NCI-H2029 (cell line): ENCODE measurements at places on chromosomes 2 and 18.
A peak's percentile ranks its signal among the peaks of the same experiment; 100 is the strongest.

- no peak for DNase-seq
These were observed 81.3 kb upstream of the TMEM178A start for GRCh38 chr2:39584283-39584965.

DNA sequence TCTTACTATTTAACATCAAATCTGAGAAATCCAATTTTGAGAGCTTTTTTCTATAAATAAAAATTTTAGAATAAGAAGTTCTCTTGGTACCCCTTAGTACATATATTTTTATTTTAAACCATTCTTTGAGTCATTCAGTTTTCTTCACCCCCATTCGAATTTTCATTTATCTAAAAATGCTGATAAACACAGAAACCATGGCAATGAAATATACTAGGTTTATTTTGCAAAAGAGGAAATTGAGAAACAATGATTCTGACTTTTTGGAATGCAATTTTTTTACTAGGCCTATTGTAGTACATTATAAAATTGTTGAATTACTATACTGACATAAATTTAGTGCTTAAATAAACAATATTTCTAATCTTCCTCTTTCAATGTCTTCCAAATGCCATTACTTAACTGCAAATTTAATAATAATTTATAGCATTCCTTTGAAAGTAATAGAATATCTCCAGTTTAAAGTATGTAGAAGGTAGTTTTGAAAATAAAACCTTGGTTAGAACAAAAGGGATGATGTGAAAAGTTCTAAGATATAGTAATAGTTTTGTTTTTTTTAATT lies 46.3 kb downstream of the TANK start:
- DNase-seq, result no peak

DNA sequence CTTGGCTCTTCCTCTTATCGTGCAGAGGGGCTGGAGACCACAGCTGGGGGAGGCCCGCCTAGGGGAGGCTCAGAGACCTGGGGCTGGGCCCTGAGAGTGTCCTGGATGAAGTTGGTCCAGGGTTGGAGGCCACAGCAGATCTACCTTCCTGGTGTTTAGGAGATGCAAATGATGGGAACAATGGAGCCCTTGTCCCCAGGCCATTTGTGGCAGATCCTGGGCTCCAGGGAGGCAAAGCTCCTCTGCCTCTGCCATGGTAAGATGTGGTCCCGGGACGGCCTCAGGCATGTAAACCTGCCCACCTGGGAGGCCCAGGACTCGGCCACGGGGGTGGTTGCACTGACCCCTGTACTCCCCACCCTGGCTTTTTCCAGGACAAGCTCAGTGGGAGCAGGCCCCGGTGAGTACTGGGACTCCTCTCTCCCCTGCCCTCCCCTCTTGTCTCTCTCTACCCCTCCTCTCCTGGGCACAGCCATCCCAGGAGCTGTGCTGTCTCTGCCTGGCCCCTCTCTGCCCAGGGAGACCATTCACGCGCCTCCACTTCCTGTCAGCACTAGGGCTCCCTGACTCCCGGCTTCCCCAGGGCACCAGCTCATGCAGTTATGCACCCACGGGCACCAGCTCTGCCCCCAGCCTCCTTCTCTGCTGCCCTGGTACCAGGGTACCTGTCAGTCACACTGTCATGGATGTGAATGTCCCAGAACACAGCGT lies 10.9 kb downstream of the SH2D6 start:
- no peak for DNase-seq

DNA sequence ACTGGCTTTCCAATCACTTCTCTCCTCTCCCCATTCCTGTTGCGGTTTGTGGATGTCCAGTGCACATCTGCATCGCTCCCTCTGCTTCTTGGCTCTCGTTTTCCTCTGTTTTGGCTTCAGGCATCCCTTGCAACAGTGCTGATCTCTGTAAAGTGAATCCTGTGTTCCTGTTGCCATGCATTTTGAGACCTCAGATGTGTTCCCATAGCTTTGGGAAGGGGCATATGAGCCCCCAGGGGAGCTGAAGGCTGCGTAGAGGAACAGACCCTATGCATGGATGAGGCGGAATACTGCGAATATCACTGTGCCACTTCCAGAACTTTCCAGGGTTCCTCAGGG lies 168.4 kb upstream of the HAAO start:
- no peak for DNase-seq

DNA sequence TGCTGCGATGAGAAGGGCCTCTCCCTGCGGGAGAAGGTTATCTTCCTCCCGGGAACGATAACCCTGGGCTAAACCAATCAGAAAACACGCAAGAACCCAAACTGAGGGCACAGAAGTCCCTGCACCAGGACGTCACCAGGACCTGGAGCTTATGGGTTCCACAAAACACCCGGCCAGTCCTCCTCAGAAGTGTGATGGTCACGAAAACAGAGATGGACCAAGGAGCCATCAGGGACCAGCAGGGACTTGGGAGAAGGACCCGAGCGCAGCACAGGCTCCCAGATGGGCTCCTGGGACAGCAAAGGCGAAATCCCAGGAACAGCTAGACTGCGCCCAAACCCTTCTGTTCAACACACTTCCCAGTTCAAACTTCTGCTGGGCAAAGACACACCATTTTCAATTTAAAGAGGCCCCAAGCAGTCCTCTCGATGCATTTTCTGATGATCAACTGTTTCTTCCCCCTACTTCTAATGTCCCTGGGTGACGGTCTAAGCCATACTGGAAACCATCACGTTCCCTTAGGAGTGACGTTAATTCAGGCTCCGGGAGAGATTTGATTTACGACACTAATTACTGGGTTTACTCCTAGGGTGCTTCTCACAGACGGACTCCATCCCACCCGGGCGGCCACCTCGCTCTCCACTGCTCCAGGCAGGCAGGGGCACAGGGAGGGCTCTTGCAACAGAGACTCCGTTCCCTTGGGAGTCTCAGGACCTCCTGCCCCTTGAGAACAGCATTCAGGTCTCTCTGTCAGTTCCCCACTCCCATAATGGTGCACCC lies 29.2 kb downstream of the ZNF516 start:
- no peak for DNase-seq

DNA sequence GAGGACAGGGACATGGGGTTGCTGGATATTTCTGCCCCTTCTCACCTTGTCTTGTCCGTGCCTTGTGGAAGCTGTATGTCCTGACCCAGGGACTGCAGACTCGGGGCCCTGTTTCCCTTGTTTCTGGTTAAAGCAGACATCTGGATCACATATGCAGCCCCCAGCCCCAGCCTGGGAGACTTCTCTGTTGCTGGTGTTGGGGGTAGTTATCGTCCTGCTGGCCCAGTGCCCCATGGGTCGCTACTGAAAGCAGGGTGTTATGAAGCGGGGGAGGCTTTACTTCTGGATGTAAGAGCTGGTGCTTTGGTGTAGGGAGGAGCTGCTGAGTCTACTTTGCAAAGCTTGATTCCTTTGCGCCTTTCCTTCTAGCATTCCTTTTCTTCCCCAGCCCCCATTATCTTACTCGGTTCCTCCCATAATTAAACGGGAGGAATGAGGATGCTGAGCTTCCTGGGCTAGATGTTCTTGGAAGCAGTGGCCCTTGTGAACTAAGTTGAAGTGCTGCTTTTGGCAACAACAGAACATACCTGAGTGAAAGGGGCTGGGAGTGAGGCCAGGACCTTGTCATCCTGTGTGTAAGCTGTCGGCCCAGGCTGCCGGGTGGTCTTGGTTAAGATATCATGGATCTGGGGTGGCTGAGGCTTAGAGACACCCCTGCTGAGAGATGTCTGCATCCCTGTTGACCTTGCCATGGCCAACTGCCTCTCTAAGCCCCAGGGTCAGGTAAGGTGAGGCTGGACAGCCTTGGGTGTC lies 3.4 kb downstream of the TET3 start:
- DNase-seq, result no peak

- DNase-seq, result no peak
These were observed 397.7 kb downstream of the TRIB2 start for GRCh38 chr2:13114391-13114790.

GRCh38 chr18:48948112-48949049 lies 2.4 kb downstream of the SMAD7 start:
- peak; percentile 39 for DNase-seq

- no peak for DNase-seq
These were observed 190.0 kb upstream of the SESTD1 start for GRCh38 chr2:179454443-179455171.

GRCh38 chr2:10650761-10651160 lies 39.0 kb downstream of the NOL10 start:
- no peak for DNase-seq

- DNase-seq, result no peak
These were observed 215.4 kb downstream of the ZNF521 start for GRCh38 chr18:25136416-25137196.

GRCh38 chr18:34697891-34698290 lies 12.2 kb upstream of the DTNA start:
- DNase-seq, result no peak

DNA sequence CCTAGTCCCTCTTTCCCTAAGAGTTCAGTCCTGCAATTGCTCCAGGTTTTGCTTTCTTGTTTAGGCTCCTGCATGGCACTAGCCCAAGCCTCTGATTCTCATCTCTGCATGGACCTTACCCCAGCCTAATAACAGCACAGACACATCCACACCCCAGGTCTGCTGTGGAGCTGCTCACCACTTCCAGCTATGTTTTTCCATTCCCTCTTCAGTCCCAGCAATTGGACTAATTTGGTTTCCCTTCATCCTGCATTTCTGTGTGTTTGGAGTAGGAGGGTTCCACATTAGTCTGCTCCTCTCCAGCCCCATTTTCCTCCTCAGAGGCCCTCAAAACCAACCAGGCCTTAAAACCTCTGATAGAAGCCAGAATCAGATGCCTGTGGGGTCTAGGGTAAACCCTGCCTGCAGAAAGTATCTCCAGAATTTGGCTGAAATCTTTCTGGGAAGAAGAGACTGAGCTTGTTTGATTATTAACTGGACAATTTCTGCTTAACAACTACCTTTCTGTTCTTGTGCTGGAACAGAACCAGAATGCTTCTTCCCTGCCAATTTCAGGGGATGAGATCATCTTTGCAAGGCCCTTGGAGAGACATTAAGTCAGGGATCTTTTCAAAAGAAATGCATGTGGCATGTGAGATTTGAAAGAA lies 95.9 kb downstream of the GFPT1 start:
- DNase-seq, result no peak

DNA sequence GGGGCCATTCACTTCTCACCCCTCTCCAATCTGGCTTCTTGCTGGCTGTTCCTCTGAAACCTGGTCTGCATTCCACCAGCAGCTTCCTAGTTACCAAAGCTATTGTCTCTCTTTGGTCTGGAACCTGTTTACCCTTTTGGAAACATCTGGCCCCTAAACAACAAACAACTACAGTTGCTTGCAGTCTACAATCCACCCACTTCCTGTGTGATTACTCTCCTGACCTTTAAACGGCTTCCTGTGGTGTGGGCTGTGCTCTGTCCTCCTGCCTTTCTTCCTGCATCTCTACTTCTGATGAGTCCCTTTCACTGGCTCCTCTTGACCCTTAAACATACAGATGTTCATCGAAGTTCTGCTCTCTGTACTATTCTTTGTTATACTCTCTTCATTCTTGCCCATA lies 303.8 kb downstream of the TDRD15 start:
- no peak for DNase-seq

DNA sequence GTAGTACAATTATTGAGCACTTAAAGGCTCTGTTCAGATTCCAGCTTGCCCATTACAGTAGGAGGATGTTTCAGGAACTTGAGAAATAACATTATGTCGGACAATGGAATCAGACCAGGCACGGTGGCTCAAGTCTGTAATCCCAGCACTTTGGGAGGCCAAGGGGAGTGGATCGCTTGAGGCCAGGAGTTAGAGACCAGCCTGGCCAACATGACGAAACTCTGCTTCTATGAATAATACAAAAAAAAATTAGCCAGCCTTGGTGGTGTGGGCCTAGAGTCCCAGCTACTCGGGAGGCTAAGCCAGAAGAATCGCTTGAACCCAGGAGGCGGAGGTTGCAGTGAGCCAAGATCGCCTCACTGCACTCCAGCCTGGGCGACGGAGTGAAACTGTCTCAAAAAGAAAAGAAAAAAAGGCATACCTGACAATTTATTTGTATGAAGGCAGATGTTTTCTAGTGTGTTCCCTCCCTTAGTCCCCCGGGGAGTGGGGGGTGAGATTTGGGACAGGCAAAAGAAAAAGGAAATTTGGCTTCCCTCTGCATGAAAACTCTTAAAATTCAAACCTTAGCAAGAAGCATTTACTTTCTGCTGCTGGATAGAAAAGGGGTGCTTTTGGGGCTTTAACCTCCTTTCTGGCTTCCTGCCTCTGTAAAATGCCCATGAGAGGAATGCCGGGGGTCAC lies 13.7 kb upstream of the ZNF532 start:
- no peak for DNase-seq

DNA sequence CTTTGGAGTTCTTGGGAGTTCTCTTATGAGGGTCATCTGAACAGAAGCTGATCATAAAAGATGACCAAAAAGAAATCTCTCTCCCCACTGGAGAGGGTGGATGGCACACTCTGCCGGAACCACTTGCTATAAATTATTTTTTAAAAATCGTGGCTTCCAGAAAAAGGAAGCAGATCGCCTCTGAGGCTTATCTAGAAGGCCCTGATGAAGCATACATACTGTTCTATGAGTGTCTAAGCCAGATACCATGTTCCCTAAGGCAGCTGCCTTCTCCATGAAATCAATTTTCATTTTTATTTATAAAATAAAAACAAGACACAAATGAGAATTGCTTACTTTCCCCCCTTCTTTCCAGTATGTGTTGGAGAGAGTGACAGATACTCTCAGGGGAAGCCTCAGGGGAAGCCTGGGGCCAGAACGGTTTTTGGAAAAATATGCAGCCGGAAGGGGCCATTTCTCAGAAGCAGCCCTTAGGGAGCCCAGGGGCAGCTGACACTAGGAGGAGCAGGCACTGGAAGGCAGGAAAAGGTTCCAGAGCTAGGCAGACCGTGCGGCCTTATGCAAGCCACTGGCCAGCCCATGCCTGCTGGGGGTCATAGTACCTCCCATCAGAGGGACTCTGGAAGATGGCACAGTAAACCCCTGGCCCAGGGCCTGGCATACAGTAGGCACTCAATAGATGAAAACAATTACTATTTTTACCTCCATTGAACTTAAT lies 130.6 kb downstream of the CABLES1 start:
- DNase-seq, result no peak

DNA sequence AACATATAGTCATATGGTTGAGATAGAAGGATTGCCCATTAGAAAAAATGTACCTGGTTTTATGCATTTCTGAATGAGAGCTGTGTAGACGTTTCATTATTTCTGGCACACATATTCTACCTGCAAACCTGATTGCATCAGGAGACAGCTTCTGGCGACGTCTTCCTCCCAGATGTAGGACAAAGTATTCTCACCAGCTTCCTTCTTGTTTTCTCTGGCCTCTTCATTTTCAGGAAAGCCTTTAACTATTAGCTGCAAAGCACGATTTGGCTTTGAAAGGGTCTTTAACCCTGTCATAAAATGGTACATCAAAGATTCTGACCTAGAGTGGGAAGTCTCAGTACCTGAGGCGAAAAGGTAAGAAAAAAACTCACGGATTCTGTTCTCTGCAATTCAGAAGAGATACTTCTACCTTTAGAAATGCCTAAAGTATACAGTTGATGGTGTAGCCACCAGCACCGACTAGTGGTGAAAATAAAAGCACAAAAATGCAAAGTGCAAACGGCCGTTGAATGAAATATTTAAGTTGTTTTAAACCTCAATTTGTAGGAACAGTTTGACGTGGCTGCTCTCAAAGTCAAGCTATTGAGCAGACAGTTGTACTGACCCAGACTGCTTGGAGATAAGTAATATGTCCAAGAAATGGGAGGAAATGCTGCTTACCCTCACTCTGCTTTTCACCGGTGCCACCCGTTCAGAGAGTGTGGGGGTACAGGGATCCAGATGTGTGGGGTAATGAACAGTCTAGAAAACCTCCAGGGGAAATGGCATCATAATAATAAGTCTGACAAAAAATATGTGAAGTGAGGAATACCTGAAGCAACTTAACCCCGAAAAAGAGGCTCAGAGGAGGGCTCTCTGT lies 20.2 kb downstream of the IL18RAP start:
- no peak for DNase-seq

- no peak for DNase-seq
These were observed 685.1 kb downstream of the NRXN1 start for GRCh38 chr2:50346629-50347357.
